Right lung (tissue), 10 donors: ENCODE measurements at places on chromosomes 2 and 18. TPM values are rescaled to one million over a fixed set of nuclear protein-coding genes. Genes with fewer than 3 reads are reported as not detected.

GPR155 gene
- 4.0 TPM for polyA plus RNA-seq

MEP1B gene
- polyA plus RNA-seq, result 0.38 TPM

RTP5 gene
- polyA plus RNA-seq, result not detected

PLA2R1 gene
- 3.5 TPM for polyA plus RNA-seq

GREB1L gene
- 0.71 TPM for polyA plus RNA-seq

NOP58 gene
- polyA plus RNA-seq, result 120 TPM

AQP12B gene
- not detected for polyA plus RNA-seq

GKN1 gene
- polyA plus RNA-seq, result not detected

CNGA3 gene
- polyA plus RNA-seq, result 0.04 TPM

KIF1A gene
- 2.2 TPM for polyA plus RNA-seq

CNDP1 gene
- 0.37 TPM for polyA plus RNA-seq

DARS1 gene
- polyA plus RNA-seq, result 147 TPM

KDSR gene
- 45.8 TPM for polyA plus RNA-seq

FAHD2B gene
- 27.6 TPM for polyA plus RNA-seq

RUFY4 gene
- 0.79 TPM for polyA plus RNA-seq

TDRD15 gene
- polyA plus RNA-seq, result not detected

TCF7L1 gene
- polyA plus RNA-seq, result 72.8 TPM

CDC42EP3 gene
- polyA plus RNA-seq, result 24.0 TPM
